ENCODE measurements at places on chromosomes 12 and 14. TPM values are rescaled to one million over a fixed set of nuclear protein-coding genes. Genes with fewer than 3 reads are reported as not detected.

The SSPN gene
- total RNA-seq, result not detected

The HRK gene
- not detected for total RNA-seq

The CEP290 gene
- total RNA-seq, result 18.2 TPM

The GLT8D2 gene
- total RNA-seq, result not detected

The PLEKHD1 gene
- total RNA-seq, result 0.08 TPM

DNA sequence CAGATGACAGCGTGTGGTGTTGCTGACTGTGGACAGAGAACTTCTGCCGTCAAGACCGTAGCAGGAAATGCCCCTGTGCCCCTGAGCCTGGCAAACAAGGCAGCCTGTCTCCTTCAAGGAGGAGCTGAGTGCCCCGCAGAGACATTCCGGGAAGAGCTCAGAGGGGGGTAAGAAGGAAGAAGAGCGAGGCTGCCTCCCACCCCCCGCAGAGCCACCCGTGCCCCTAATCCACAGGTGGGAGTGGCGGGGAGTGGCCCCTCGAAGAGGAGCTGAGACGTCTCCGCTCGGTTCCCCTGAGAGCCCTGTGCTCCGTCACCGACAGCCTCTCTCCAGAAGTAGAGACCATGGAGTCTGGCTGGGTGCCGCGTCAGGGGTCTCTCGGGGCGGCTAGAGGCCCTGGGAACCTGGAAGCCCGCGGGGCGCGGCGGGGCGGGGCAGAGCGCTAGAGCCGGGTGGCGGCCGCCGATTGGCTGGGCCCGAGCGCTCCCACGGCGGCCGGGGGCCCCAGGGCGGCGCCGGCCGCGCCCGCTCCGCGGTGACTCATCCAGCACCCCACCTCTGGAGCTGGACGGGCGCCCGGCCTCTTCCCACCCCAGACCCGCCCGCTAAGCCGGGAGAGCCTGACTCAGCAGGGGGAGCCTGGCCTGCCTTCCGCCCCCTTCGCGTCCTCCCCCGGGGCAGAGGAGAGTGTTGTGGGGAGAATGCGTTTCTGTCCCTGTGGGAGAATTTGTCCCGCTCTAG, 25.2 kb upstream of the KRT78 start:
- DNase-seq, result peak; percentile 69

GRCh38 chr12:57055824-57056223, 5.9 kb upstream of the MYO1A start:
- no peak for DNase-seq

DNA sequence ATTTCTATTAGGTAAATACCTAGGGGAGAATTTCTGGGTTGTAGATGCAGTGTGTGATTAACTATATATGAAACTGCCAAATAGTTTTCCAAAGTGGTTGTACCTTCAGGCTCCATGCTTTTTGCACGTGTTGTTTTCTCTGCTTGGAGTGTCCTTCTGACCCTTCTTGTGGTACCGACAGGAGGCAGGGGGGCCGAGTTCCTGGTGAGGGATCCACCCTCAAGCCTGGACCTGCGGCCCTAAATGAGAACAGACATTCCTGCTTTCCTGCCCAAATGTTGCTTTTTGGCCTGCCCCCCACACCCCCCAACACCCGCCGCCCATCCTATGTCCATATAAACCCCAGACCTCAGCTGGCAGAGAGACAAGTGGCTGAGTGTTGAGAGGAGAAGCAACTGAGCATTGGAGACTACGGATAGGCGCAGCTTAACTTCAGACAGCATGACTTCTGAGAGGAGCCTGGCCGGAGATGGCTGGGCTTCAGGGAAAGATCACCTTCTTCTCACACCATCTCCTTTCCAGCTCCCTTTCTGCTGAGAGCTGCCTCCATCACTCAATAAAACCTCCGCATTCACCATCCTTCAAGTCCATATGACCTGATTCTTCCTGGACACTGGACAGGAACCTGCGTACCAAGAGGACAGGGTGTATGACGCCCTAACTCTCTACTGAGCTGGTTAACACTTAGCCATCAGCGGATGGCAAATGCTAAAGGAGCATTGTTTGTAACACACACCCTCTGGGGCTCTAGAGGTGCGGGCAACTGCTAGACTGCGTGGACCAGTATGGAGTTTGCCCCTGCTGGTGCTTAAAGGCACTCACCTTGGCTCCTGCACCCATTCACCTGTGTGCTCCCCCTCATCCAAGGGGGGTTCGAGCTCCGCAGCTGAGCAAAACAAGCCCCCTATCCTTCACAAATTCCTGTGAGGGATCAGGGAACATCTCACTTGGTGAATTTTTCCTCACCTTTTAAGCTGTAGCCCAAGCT, 194.7 kb upstream of the FBXO33 start:
- no peak for DNase-seq

DNA sequence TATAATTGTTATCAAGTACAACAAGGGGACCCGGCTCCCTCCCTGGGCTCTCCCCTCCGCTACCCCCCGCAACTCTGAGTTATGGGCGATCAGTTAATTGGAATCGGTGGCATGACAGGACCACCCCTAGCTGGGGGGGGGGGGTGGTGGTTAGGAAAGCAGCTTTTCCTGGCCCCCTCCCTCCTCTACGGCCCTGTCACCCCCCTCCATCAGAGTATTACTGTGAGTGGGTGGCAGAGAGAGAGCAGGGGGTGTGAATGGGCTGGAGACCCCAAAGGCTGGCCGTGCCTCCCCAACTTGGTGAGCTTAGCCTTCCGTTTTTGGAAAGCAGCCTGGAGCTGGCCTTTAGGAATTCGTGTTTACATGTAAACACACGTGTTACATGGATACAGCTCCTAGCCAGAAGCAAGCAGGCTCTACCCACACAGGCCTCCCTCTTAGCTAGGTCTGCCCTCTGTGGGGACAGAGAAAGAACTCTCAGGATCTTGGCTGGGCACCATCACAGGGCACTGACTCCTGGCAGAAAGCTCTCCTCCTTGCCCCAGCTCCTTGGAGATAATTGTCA, 1.1 kb upstream of the HOXC4 start:
- DNase-seq, result no peak

DNA sequence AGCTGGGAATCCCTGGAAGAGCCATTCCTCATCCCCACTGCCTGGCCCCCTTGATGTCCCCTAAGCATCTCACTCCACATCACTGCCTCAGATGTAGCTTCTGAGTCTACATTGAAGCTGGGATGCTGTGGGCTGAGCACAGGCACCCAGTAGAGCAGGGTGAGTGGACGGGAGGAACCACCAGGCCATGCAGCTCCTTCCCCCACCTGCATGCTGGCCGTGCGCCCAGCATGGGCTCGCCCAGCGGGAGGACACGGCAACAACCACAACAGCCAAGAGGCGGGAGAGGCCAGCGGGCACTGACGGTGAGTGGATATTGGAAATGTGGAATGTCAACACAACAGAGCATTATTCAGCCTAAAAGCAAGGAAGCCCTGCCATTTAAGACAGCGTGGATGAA, 310.9 kb downstream of the ADGRD1 start:
- DNase-seq, result no peak

GRCh38 chr12:52792185-52793029, 3.5 kb downstream of the KRT3 start:
- DNase-seq, result no peak

GRCh38 chr14:27995691-27996090, 770.9 kb upstream of the FOXG1 start:
- DNase-seq, result no peak

DNA sequence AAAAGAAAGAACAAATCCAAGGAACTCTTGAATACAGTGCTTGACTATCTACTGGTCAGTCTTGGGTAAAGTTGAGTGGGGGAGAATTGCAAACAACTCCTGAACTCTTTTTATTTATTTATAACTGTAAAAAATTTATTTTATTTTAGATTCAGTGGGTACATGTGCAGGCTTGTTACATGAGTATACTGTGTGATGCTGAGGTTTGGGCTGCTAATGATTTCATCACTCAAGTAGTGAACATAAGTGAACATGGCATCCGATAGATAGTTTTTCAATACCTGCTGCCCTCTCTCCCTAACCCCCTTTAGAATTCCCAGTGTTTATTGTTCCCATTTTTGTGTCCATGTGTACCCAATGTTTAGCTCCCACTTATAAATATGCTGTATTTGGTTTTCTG, 3.2 kb upstream of the GSG1 start:
- no peak for DNase-seq

DNA sequence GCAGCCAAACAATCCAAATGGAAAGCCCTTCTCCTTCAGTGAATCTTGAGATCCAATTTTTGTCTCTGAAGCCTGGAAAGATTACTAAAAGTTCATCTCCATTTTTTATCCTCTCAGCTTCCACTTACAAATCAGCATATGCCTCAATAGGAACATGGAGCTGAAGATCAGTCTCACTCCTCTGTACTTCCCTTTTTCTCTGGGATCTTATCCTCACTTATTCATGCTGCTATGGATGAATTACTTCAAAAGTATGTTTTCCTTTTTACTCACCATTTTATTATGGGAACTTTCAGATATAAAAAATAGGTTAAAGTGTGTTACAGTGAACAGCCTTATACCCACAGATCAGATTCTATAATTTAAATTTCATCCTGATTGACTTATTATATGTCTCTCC, 14.4 kb upstream of the NTF3 start:
- DNase-seq, result no peak

- DNase-seq, result no peak
Measured at GRCh38 chr12:105954951-105955931, 183.5 kb downstream of the NUAK1 start.

- DNase-seq, result no peak
Measured at GRCh38 chr12:67681105-67681778, 32.7 kb downstream of the DYRK2 start.

GRCh38 chr12:20477255-20477654, 108.9 kb downstream of the PDE3A start:
- no peak for DNase-seq

DNA sequence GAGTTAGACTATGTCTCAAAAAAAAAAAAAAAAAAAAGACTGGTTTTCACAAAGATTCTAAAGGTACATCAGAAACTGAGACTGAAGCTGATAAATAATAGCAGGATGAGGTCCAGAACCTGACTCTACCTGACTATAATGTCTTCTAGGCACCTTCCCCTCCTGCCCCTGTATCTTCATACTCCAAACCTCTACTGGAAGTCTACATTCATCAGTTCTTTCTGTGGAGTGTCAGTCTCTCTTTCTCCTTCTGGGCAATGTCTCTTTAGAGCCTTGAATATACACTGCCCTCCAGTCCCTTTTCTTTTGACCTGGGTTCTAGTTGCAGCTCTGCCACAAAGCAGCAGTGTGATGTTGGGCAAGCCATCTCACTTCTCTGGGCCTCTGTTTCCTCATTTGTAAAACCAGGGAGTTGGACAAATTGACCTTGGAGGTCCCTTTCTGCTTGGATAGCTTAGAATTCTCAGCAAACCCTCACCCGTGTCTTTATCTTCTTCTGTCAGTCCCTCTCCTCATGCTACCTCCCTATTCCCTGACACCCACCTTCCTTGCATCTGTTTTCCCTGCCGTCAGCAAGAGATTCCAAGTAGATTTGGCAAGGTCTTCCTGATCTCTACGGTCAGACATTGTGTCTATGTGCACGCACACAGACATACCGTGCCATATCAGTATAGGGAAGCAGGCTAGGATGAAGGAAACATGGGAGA, 4.3 kb downstream of the NFE2 start:
- DNase-seq, result no peak

GRCh38 chr12:64080319-64081007, 141.6 kb downstream of the KICS2 start:
- DNase-seq, result no peak

DNA sequence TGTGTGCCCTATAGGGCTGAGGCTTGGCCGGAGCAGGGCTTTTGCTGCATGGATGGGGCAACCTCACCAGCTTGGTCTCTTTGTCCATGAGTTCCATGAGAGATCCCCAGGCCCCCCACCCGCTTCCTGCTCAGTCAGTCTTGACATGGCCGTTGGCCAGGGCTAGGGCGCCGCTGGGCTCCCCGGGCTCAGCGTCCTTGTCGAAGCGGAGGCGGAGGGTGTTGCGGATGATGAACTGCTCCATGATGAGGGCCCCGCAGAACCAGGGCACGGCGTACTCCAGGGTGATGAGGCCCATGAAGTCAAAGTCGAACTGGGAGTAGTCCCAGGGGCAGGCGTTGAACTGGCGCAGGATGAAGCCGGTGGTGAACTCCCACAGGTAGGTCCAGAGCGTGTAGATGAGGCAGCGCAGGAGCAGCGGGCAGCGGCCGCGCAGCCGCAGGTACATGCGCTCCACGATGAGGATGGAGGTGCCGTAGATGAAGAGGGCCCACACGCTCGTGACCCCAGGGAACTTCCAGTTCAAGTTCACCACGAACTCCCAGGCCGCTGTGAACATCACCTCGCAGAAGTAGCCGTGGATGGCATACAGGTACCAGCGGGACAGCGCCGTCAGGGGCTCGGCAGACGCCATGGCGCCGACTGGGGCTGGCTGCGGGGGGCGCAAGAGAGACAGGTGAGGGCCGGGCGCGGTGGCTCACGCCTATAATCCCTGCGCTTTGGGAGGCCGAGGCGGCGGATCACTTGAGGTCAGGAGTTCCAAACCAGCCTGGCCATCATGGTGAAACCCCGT, 15.0 kb downstream of the TMEM229B start:
- no peak for DNase-seq

GRCh38 chr14:104883681-104884361, 18.8 kb downstream of the CEP170B start:
- DNase-seq, result no peak

DNA sequence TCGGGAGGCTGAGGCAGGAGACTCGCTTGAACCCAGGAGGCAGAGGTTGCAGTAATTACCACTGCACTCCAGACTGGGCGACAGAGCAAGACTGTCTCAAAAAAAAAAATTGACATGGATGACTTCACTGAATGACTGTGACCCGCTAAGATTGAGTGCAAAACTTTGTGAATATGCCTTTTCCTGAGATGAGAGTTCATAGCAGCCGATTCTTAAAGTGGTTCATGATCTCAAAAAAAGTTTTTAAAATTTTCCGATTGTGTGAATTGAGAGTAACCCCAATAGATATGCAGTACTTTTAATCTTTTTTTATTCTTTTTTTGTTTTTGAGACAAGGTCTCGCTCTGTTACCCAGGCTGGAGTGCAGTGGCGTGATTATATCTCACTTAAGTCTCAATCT, 1.2 kb downstream of the TCTN1 start:
- no peak for DNase-seq
